Aorta (tissue), 5 donors: ENCODE measurements at places on chromosomes 5 and 9. TPM values are rescaled to one million over a fixed set of nuclear protein-coding genes. Genes with fewer than 3 reads are reported as not detected.

The GPR150 gene
- 0.23 TPM for total RNA-seq

The PPP1R26 gene
- total RNA-seq = 11.4 TPM

The LCN9 gene
- not detected for total RNA-seq

The PIP5KL1 gene
- total RNA-seq = 3.0 TPM

The PDE8B gene
- 25.5 TPM for total RNA-seq

The LEAP2 gene
- total RNA-seq = 1.3 TPM

DNA sequence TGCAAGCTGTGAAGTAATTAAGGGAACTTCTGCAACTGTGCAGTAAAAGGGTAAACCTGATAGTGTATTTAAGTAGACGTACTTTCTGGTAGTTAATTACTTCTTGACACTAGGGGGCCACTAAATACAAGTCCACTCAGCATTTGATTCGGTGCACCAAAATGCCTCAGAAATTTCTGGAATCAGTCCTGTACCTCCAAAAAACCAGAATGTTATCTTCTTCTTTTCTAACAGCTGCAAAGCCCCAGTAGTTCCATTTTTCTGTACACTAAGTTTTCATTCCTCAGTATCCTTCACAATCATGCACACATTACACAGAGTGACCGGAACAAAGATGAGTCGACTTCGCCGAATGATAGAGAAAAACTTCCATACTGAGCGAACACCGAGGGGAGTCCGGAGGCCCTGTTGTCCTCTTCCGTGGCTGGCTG lies 484 bp downstream of the GFM2 start:
- H3K4me1 ChIP-seq = no peaks in the 10 kb centered on the region
- H3K27ac ChIP-seq = peak overlapping the region; percentile 39
- no peaks in the 10 kb centered on the region for H3K27me3 ChIP-seq
- no peaks in the 10 kb centered on the region for H3K36me3 ChIP-seq
- no peak for DNase-seq

DNA sequence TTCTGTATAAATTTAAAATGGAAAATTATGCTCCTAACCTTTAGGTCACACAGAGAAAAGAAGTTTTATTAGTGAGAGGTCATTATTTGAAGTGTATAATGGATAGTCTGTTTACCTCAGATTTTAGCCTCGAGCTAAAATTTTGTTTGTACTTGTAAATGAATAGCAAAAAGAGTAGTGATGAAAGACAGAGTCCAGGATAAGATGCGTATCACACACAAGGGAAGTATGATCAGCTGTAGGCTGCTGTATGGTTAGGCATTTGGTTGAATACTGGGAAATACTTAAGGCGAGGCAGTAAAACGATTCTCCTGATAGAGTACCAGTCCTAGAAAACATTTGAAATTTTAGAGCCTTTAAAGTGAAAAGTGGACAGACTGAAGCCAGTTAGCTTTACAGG lies 92.7 kb downstream of the FBXL7 start:
- H3K4me1 ChIP-seq = peaks cover 3% of the 10 kb centered on the region
- DNase-seq = no peak
- no peaks in the 10 kb centered on the region for H3K36me3 ChIP-seq
- no peaks in the 10 kb centered on the region for H3K27me3 ChIP-seq

GRCh38 chr5:38938424-38938823 lies 92.6 kb downstream of the OSMR start:
- H3K27ac ChIP-seq = no peak overlapping the region
- H3K4me1 ChIP-seq = no peaks in the 10 kb centered on the region
- H3K4me3 ChIP-seq = no peak overlapping the region
- H3K36me3 ChIP-seq = peaks cover 3% of the 10 kb centered on the region
- no peaks in the 10 kb centered on the region for H3K27me3 ChIP-seq

- no peaks in the 10 kb centered on the region for H3K4me1 ChIP-seq
- peaks cover 5% of the 10 kb centered on the region for H3K36me3 ChIP-seq
- H3K27me3 ChIP-seq = no peaks in the 10 kb centered on the region
These were observed 31.2 kb downstream of the GPR21 start for GRCh38 chr9:123064716-123065115.

GRCh38 chr9:136398286-136398685 lies 1.7 kb downstream of the SNAPC4 start:
- H3K27ac ChIP-seq = no peak overlapping the region
- no peaks in the 10 kb centered on the region for H3K27me3 ChIP-seq
- H3K4me3 ChIP-seq = no peak overlapping the region
- H3K4me1 ChIP-seq = no peaks in the 10 kb centered on the region

- no peaks in the 10 kb centered on the region for H3K4me1 ChIP-seq
- no peak overlapping the region for H3K4me3 ChIP-seq
- H3K36me3 ChIP-seq = no peaks in the 10 kb centered on the region
- H3K27me3 ChIP-seq = no peaks in the 10 kb centered on the region
- DNase-seq = no peak
These were observed 251.5 kb downstream of the KCTD16 start for GRCh38 chr5:144422018-144422727.

GRCh38 chr9:18396102-18396728 lies 77.7 kb upstream of the ADAMTSL1 start:
- no peak for DNase-seq
- H3K27ac ChIP-seq = no peak overlapping the region
- no peak overlapping the region for H3K4me3 ChIP-seq
- H3K4me1 ChIP-seq = peaks cover 5% of the 10 kb centered on the region
- H3K27me3 ChIP-seq = no peaks in the 10 kb centered on the region
- H3K36me3 ChIP-seq = no peaks in the 10 kb centered on the region

DNA sequence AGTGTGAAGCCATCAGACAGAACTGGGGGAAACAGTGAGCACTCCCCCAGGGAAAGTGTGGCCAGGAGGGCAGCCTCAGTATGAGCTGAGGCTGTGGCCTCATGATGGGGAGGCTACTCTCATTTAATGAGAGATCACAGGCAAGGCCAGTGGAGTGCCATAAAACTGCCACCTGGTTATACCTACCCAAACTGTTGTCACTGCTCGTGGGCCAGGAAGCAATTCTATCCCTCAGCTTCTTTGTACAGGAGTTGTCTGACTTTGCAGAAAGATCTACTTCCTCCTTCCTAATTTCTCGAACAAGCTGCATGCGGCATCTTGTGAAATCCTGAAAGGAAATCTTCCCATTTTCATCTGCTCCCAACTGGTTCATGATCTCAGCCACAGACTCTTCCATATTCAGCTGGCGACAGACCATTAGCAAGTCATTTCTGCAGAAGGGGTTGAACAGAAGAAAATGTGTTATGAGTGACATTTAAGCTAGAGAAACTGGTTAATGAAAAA lies 50.0 kb downstream of the TSSK1B start:
- no peaks in the 10 kb centered on the region for H3K36me3 ChIP-seq
- H3K4me3 ChIP-seq = no peak overlapping the region
- H3K4me1 ChIP-seq = no peaks in the 10 kb centered on the region
- H3K27ac ChIP-seq = no peak overlapping the region
- no peak for DNase-seq
- no peaks in the 10 kb centered on the region for H3K27me3 ChIP-seq

GRCh38 chr9:134190232-134191121 lies 26.1 kb upstream of the RNU6ATAC start:
- no peaks in the 10 kb centered on the region for H3K27me3 ChIP-seq
- H3K4me3 ChIP-seq = no peak overlapping the region
- H3K27ac ChIP-seq = no peak overlapping the region
- peak; percentile 64 for DNase-seq

DNA sequence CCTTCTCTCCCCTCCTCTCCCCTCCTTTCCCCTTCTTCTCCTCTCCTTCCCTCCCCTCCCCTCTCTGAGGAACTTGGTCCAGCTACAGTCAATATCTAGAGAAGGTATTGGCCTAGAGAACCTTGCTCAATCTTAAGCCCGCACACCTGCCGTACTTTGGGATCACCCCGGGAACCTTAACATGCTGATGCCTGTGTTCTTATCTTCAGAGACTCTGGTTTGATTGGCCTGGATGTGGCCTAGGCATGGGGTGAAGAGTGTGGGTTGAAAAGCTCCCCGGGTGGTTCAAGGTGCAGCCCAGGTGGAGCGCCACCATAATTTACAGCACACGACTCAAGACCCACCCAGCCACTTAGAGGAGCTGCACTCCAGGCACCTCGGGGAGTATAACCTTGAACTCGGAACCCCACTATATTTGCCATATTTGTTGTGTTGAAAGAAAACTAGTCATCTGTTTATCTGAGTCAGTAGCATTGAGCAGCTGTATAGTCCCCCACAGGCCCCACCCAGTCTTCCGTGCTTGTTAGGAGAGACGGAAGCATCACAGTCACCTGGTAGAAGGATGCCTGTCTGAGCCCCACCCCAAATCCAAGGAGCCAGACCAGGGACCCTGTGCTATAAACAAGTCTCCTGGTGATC lies 14.4 kb upstream of the PHF19 start:
- no peak overlapping the region for H3K4me3 ChIP-seq
- H3K36me3 ChIP-seq = no peaks in the 10 kb centered on the region
- H3K27me3 ChIP-seq = no peaks in the 10 kb centered on the region
- no peak overlapping the region for H3K27ac ChIP-seq
- DNase-seq = no peak

DNA sequence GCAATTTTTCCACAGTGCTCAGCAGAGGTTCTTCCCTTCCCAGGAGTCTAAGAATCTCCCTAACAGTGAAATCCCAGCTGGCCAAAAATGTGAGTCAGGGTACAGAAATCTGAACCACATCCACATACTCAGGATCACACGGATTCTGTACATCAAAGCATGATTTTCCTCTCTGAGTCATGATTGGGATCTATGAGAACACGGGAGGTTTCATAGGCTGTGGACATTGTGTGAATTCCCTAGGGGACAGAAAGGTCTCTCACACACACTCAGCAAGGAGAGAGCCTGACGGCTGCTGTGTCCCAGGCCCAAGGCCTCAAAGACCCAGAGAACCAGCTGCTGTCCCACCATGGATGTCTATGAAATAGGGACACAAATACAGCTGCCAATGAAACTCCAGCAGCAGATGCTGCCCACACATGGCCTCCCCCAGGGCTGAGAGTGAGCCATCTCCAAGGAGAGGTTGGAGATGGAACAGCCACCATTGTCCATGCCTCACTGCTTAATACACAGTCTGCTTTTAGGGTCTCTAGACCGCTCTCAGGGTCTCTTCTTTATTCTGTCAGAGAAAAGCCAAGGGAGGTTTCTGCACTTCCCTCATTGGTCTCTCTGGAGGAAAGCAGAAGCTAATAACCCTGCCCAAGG lies 102.7 kb downstream of the ADAMTS12 start:
- DNase-seq = no peak
- H3K4me3 ChIP-seq = no peak overlapping the region
- no peaks in the 10 kb centered on the region for H3K36me3 ChIP-seq
- no peak overlapping the region for H3K27ac ChIP-seq

GRCh38 chr5:104178829-104179456 lies 616.4 kb upstream of the NUDT12 start:
- H3K4me3 ChIP-seq = no peak overlapping the region
- H3K4me1 ChIP-seq = no peaks in the 10 kb centered on the region
- no peaks in the 10 kb centered on the region for H3K36me3 ChIP-seq
- no peak for DNase-seq
- no peaks in the 10 kb centered on the region for H3K27me3 ChIP-seq

- no peak overlapping the region for H3K27ac ChIP-seq
- no peak overlapping the region for H3K4me3 ChIP-seq
- DNase-seq = no peak
- H3K4me1 ChIP-seq = no peaks in the 10 kb centered on the region
These were observed 63.6 kb downstream of the MAN2A1 start for GRCh38 chr5:109753279-109753678.

GRCh38 chr9:99336531-99336930 lies 114.4 kb downstream of the SEC61B start:
- no peak for DNase-seq
- H3K27me3 ChIP-seq = no peaks in the 10 kb centered on the region
- no peak overlapping the region for H3K4me3 ChIP-seq
- H3K27ac ChIP-seq = no peak overlapping the region

- no peak for DNase-seq
- H3K4me1 ChIP-seq = no peaks in the 10 kb centered on the region
- no peak overlapping the region for H3K27ac ChIP-seq
- no peaks in the 10 kb centered on the region for H3K36me3 ChIP-seq
- no peaks in the 10 kb centered on the region for H3K27me3 ChIP-seq
- H3K4me3 ChIP-seq = no peak overlapping the region
These were observed 25.3 kb upstream of the TLX3 start for GRCh38 chr5:171283753-171284152.

- no peaks in the 10 kb centered on the region for H3K36me3 ChIP-seq
- DNase-seq = no peak
- H3K4me1 ChIP-seq = peaks cover 3% of the 10 kb centered on the region
- H3K4me3 ChIP-seq = no peak overlapping the region
These were observed 33.5 kb downstream of the LNPEP start for GRCh38 chr5:96969366-96969765.
